ENCODE measurements at places on chromosomes 5 and 9.

DNA sequence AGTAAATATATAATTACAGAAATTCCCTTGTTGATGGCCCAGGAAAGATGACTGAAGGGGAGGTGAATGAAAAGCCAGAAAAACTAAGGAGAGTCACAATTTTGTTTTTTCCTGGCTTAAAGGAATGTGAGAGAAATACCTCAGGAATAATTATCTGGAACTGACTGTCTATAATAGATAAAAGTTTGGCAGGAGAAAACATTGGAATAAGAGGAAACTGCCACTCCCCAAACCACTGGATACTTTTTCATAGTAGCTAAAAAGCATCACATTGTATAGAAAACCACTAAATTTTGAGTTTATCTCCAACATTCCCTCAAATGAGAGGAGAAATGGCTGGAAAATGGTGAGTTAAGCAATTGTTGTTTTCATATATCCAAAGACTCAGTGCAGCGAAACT, 326.0 kb downstream of the NPR3 start:
- DNase-seq: no peak

- DNase-seq: no peak
Measured at GRCh38 chr5:139185589-139185988, 12.6 kb downstream of the SIL1 start.

- DNase-seq: peak; percentile 89
Measured at GRCh38 chr5:88813805-88814575, 69.0 kb downstream of the MEF2C start.

GRCh38 chr9:135989722-135990467, 28.7 kb upstream of the UBAC1 start:
- DNase-seq: no peak

GRCh38 chr5:169263591-169263990, 37.3 kb downstream of the SLIT3 start:
- no peak for DNase-seq

GRCh38 chr9:124352616-124353015, 62.6 kb downstream of the PSMB7 start:
- DNase-seq: no peak

GRCh38 chr9:136289651-136290507, 14.0 kb downstream of the CCDC187 start:
- no peak for DNase-seq

DNA sequence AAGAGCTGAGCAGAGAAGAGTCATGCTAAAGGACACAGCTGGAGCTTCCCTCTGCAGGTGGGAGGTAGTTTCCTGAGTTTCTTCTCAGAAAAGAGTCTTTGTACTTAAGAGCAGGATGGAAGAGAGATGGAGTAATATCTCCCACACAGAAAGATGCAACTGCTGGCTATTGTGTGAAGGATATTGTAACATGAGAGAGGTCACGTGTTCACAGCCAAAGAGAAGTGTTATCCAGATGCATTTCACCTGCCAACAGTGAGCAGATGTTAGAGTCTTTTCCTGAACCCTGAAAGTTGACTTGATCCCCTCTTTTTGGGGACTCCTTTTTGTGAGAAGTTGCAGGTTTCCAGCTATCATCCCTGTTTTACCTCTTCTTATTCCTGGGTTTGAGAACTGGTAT, 14.0 kb upstream of the TRIO start:
- DNase-seq: no peak

DNA sequence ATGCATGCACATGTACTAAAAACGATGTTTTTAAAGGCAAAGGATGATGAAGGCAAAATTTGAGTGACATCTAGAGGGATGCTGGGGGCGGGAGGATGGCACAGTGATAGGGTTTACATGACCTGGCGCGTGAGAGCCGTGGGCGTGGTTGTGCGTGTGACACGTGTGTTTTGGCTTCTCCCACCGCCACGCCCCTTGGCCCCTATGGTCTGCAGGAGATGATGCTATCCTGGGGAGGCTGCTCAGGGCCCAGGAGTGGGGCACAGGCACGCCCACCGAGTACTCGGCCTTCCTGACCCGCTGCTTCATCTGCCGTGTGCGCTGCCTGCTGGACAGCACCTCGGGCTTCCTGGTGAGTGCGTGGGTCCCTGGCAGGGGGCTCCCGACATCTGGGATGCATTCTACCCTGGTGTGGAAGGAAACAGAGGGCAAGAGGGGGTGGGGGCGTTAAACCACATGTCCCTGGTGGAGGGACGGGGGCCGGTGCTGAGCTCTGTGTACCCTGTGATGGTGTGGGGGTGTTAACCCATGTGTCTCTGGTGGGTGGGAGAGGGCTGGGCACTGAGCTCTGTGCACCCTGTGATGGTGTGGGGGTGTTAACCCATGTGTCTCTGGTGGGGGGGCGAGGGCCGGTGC, 19.2 kb upstream of the EXOC3 start:
- DNase-seq: no peak

GRCh38 chr5:73236541-73237128, 63.6 kb downstream of the TMEM174 start:
- no peak for DNase-seq

GRCh38 chr5:137737349-137738131, 1.7 kb upstream of the KLHL3 start:
- peak; percentile 96 for DNase-seq

DNA sequence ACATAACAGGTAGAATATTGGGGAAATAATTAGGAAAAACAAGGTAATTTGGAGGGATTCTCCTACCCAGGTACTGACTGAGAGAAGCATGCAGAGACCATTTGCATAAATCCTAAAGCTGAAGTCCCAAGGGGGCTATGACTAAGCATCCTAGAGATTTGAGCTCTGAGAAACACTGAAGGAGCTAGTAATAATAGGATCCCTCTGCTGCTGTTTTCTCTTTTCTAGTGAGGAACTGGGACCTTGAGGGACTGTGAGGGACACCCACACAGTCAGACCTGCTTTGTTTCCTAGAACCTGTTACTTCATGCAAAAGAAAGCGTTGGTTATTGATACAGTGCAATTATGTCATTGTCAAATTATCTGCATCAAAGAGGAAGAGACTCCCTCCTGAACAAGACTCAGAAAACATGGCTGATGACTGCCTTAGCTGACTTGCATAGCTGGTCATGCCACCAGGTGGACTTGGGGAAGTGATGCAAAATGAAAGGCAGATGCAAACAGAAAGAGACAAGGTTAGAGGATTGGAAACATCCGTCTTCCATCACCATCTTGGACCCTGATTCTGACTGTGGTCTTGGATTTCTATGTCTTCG, 335.4 kb downstream of the NTRK2 start:
- no peak for DNase-seq

DNA sequence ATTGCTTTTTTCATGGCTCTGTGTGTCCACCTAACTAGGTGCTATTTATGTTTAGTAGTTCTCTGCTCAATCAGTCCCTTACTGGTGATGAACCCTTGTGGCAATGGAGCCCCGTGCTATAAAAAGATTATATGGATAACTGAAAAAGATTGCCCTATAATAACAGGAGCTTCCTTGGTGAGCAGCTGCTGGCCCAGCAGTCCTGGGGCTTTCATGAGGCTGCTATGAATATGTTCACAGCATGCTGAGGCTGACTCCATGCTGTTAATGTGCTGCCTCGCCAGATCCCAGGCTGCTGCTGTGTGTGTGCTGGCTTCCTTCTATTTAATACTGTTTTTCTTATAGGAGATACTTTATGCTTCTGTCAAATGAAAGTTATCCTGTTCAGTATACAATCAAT, 357.5 kb downstream of the TAF11L14 start:
- DNase-seq: no peak

DNA sequence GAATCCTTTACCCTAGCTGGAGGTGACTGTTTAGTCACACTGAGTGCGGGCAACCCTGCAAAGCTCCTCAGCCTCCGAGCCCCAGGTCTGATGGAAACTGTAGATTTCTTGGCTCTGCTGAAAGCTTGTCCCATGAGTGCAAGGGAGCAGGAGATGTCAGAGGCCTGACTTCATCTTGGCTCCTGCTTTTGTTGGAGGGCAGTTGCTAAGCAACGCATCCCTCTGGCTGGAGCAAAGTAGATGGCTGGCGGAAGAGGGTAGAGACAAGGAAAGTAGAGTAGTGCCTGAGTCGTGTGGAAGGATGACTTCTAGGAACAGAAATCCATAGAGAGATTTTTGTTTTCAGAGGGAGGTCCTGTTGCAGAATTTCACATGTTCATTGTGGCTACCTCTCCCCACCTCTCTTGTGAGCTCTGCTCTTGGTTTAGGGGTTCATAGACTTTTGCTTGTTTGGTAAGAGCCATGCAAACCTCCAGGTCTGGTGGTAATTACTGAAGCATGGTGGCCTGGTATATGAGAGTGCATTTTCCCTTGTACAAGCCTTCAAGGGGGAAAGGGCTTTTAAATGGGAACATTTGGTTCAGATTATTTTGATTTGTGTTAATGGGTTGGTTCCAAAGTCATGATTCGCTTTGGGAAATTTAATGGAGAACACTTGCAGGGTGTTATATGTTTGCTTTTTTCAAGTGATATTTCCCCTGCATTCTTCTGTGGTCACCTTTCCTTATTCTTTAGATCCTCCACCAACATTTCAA, 71.5 kb downstream of the ARHGAP26 start:
- no peak for DNase-seq

DNA sequence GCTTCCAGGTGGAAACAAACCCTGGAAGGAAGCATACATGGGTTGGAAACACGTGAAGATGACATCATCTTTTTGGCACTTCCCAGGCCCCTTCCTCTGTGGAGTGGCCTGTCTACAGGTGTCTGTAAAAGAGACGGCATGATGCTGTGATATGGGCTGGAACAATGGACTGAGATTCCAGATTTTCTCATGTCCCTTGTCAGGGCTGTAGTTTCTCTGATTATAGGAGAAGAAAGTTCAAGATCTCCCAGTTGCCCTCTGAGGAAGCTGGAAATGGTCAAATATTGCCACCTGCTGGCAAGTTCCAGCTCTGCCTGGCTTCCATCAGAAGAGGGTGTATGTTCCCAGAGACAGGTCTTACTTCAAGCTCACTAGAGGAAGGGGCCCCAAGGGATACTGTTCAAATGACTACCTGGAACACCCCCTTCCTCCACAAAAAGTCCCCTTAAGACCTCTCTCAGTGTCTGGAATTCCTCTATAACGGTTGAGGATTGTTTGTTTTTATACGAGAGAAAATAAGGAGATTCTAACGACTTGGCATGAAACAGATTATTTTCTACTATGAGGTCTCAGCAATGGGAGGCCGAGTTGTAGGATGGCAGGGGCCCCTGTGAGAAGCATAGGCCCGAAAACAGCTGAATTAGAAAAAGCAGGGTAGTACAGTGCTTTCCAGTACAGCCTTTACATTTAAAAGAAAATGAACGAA, 7.3 kb upstream of the ANXA6 start:
- peak; percentile 43 for DNase-seq

GRCh38 chr5:66848749-66849641, 252.8 kb downstream of the MAST4 start:
- DNase-seq: peak; percentile 84

GRCh38 chr5:82595113-82595512, 317.0 kb upstream of the RPS23 start:
- DNase-seq: no peak

DNA sequence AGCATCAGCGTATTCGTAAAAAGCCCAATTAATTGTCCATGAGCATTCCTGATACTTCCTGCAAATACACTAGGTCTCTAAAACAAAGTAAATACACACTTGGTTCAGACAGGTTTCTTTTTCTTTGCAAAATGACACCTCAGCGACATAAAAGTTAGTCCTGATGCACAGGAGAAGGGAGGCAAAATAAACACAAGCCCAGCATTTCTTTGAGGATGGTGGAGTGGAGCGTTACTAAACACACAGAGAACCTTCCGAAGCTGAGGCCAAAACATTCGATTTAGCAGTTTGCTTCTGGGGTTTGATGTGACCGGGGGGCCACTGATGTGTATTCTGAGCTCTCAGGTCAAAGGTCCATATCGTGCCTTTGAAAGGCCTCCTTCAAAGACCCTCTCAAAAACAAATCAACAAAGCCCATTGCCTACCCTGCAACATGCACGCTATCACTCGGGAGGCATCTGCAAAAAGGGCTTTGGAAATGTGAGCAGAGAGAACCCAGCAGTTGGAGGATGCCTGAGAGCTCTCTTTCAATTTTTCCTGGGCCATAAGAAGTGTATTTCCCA, 268.4 kb upstream of the PANK3 start:
- no peak for DNase-seq

DNA sequence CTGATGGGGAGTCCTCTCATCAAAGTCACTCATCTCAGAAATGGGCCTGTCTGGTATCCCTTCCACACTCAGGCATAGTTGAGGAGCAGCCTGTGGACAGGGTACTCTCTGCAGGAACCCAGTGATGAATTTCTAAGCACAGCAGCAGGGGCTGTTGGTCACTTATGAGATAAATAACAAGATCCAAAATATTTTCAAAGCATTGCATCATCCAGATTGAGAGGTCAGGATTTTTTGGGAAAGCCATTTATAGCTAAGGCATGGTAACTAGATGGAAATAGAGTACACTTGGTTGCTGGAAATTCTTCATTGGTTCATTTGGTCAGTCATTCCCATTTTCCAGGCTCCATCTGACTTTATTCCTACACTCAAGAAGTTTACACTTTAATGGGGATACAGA, 246.8 kb upstream of the RAI14 start:
- no peak for DNase-seq

DNA sequence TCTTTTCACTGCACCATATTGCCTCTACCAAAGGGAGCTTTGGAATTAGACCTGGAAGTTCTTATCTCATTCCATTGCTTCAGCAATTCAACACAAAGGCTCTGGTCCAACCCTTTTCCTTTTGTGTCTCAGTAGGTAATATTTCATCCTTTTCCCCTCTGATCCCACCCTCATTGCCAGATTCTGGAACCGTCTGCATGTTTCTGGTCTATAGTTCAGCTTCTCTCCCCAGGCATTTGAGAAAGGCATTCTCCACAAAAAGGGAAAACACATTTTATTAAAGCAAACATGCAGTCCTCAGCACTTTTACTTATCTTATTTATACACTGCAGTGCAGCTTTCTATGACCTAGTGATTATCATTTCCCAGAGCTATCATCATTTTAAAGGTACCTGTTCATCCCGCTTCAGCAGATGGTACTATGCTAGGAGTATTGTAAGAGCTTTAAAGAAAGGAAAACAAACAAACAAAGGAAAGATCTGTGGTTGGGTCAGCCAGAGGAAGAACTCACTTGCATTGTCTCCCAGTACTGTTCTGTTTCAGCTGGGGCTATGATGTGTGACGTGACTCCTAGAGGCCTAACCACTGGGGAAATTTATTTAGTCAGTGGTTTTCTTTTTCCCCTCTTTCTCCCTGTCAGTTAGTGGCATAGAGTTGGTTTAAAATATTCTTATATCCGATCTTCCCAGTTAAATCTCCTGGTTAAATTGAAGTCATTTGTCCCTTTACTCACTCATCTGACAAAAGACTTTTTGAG, 269.2 kb downstream of the TMEM38B start:
- DNase-seq: no peak

DNA sequence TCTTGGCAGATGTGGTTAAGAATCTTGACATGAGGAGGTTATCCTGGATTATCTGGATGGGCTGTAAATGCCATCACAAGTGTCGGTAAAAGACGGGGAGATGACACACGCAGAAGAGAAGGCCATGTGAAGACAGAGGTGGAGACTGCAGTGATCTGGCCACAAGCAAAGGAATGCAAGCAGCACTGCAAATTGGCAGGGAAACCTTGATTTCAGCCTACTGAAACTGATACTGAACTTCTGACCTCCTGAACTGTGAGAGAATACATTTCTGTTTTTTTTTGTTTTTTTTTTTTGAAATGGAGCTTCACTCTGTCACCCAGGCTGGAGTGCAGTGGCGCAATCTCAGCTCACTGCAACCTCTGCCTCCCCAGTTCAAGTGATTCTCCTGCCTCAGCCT, 92.4 kb upstream of the NFIL3 start:
- DNase-seq: no peak
